ENCODE measurements at places on chromosomes 11 and 22.

DNA sequence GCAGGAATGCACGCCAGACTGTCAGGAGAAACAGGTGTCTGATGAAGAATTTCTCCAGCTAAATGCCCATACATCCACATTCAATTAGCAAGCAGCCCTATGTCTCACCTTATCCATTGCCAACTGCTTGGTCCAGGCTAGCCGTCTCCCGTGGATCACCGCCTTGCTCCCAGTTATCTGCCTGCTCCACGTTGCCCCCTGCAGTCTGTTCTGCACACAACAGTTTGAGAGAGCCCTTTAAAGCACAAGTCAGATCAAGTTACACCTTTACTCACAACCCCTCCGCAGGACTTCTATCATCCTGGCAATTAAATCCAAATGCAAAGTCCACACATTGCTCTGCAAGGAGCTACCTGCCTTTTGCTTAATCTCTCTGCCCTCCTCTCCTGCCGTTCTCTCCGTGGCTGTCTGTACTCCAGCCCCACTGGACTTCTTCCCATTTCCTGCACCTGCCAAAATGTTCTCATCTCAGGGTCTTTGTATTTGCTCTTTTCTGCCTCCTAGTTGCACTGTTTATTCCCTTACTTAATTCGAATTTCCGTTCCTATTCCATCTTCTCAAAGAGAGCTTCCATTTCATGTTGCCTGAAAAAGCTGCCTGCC lies 185.3 kb upstream of the LARGE1 start:
- no peak for DNase-seq

DNA sequence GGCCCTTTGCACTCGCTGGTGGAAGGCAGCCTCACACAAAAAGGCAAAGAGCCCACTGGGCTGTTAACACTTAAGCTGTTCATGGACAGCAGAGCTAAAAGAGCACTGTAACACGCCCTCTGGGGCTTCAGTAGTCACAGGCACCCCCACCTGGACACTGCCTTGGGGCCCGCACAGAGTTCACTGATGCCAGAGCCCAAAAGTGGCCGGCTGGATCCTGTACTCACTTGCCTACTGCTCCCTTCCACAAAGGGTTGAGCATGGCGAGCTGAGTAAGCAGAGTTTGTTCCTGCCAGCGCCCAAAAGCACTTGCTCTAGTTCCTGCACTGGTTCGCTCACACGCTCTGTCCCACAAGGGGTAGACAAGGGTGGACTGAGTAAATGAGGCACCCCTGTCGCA lies 78.8 kb downstream of the RELT start:
- DNase-seq: no peak

DNA sequence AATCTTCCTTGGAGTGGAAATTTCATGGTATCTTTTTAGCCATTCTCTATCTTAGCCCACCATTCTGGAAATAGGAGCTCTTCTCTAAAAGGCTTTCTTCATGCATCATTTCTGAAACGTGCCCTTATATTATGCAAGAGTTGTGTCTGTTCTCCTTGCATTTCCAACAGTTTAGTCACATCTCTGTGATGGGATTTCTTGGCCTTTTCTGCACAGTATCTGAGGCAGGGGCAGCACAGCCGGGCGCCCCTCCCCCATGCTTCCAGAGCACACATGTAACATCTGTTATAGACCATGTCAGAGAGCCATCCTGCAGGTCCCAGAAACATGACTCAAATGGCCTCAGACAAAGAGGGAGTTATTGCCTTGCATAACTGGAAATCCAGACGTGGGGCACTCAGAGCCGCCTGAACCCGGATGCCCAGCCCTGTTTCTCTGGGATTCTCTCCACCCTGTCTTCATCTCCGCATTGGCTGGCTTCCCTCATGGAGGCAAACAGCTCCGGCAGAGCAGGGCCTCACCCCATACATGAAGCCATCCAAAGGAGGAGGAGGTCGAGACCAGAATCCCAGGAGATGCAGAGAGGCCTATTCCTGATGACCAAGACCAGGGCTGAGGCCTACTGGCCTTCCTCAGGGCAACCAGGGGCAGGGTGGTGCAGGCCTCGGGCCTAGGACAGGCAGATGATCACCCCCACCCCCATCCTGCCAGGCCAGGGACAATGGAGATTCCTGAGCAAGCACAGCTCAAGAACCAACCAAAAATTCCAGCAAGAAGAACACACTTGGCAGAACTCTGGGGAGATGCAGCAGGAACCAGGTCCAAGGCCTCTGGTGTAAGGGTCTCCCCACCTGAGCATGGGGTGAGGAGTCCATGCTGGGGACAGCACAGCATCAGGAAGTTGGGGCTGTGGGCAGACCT lies 61.3 kb downstream of the IGLL5 start:
- no peak for DNase-seq

- peak; percentile 70 for DNase-seq
These were observed 5.8 kb downstream of the PIWIL3 start for GRCh38 chr22:24768537-24769374.

DNA sequence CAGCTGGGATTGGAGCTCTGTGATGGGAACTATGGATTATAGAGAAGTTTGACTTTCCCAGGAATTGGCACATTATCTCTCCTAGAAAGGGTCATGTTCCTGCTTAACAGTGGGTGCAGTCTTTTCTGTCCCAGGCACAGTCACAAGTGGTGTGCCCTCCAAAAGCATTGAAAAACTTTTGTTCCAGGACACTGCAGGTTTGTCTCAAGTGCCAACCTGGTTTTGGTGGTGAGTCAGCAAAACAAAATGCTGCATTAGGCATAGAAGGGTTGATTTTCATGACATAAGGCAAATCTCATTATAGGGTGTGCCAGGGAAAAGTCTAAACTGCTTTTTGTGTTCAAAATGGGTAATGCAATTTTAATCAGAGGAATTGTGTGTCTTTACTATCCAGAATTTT lies 4.9 kb downstream of the HTATIP2 start:
- no peak for DNase-seq

- DNase-seq: no peak
These were observed 340.3 kb downstream of the CTTN start for GRCh38 chr11:70738661-70739060.

GRCh38 chr11:20127671-20128527 lies 32.4 kb downstream of the DBX1 start:
- DNase-seq: peak; percentile 65

DNA sequence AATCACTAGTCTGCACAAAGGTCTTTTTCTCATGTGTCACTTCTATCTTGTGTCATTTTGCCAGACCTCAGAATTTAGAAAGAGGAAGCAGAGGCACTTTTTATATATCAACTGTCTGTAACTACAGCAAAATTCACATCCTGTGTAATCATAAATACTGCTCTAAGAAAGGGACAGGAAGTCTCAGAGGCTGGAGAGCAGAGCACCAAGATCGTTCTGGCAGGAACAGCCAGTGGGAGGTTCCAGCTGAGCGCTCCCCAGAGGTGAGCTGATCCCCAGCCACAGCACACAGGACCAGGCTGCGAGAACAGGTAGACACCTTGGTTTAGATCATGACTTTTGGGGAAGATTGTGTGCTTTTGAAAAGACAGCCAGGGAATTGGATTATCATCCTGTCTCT lies at the start of gene MS4A7:
Gene MS4A7 (plus strand): TSS at position 179 of the 400 bp plus-strand sequence. CDS start 4,610 bp downstream, outside the sequence.
- DNase-seq: no peak

DNA sequence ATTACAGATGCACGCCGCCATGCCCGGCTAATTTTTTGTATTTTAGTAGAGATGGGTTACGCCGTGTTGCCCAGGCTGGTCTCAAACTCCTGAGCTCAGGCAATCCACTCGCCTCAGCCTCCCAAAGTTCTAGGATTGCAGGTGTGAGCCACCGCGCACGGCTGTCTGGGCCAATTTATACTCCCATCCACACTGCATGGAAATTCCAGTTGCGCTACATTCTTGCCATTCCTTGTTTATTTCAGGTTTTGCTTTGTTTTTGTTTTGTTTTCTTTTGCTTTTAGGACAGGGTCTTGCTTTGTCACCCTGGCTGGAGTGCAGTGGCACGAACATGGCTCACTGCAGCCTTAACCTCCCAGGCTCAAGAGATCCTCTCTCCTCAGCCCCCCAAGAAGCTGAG lies 11.0 kb upstream of the CAPRIN1 start:
- DNase-seq: no peak

GRCh38 chr11:34866375-34866774 lies 49.8 kb downstream of the APIP start:
- DNase-seq: no peak

GRCh38 chr22:47063606-47064005 lies 301.2 kb downstream of the TBC1D22A start:
- no peak for DNase-seq

DNA sequence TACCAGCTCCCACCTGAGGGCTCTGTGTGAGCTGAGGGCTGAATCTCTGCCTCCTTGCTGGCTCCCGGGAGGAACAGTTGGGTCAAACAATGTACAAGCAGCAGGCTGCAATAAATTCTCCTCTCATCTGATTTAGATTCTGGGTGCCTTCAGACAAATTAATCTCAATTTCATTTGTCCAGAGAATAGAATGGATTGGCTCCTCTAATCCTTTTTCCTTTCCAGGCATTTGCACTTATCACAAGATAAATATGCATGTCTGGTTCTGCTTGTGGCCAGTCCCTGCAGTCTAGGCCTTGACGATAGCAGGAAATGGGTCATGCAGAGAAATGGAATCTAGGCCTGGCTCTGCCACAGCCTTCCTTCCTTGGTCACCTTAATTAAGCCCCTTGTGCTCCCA lies 28.7 kb downstream of the UPB1 start:
- DNase-seq: no peak

GRCh38 chr11:68396516-68396915 lies 64.0 kb upstream of the PPP6R3 start:
- DNase-seq: no peak

GRCh38 chr11:114181752-114182151 lies 114.4 kb upstream of the NNMT start:
- no peak for DNase-seq

DNA sequence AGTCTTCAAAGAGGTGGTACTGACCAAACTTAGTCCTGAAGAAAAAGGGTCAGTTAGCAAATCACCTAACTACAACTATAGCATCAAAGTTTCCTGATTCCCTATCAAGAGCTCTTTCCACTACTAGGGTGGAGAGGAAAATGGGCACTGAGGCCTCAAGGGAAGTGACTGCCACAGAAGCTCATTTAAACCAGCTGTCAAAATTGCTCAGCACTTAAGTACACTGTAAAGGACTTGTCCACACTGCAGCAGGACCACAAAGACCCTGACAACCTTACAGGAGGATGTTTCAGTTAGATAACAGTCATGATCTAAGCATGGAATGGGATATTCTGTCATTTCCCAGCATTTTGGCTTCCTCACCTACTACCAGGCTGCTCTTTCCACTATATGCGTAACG lies 33.0 kb downstream of the FAM168A start:
- no peak for DNase-seq

- no peak for DNase-seq
These were observed 77.7 kb downstream of the CABIN1 start for GRCh38 chr22:24088816-24089215.

- no peak for DNase-seq
These were observed 69.4 kb downstream of the FAM76B start for GRCh38 chr11:95720195-95720594.
